ENCODE measurements at places on chromosomes 16 and 17.

DNA sequence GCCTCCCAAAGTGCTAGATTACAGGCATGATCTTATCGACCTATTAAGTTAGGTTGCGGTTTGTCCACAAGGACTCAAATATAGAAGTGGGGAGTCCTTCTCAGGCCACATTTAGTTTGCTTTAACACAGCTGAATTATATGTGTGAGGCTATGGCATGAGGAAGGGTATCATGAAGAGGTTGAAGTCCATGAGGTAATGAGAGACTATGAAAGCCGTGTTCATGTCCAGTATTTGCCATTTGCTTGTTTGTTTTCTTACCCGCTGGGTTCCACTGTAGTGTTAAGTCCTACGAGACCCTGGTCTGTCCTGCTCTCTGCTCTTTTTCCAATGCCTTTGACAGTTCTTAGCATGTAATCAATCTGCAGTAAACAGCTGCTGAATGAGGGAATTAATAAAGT, 1072.4 kb upstream of the EEF2KMT start:
- no peak for DNase-seq

DNA sequence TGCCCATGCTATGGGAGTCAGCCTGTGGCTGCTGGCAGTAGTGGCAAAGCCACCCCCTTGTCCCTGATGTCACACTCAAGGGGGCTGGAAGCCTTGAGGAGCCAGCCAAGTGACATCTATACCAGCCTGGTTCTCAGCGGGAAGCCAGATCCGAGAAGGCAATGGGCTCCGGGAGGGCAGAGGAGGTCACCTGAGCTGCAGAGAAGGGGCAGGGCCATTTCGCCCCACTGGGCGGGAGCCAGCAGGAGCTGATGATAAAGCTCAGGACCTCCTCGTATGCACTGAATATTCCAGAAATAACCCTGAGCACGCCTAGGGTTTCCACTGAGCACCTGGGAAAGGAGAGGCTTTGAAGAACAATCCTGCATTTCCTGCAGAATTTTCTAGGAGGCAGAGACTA, 19.0 kb downstream of the MRPS23 start:
- DNase-seq: no peak

DNA sequence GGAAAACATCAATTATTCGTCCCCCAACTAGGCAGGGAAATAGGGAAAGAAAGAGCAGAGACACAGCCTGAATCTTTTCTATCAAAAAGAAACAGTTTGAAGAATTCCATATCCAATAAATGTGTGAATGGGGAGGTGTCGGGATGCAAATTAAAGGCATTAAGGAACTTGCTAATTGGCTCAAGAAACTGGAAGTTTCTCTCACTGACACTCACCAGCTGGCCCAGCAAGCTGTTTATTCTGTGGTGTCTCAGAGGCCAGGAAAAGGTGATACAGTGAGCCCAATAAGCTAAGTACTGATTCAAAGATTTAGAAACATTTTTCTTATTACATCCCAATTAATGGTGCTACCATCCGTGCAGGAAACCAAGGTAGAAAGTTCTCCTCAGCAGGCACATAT, 104.4 kb upstream of the CLEC3A start:
- no peak for DNase-seq

DNA sequence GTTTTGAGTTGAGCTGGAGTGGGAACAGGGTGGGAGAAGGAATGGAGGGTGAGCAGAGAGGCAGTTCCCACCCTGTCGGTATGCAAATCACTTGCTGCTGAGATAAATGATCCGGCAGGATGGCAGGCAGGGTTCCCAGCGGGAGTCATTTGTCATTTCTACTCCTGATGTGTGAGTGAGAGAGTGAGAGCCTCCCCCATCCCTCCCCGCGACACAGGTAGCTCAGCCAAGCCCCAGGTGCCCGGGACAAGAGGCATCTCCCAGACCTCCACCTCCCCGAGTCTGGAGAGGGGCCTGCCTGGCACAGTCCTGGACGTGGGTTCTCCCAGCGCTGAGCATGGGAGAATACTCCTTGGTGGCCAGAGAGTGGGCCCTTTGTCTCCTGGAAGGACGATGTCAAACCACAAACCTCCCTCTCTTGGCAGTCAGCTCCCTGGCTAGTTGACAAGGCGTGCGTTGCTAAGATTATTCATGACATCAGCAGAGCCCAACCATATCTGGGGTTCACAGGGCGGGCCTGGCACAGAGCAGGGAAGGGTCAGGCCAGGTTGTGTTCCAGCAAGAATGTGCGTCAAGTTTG, 33.7 kb upstream of the TNRC6C start:
- no peak for DNase-seq

GRCh38 chr16:55532227-55532626, 23.4 kb downstream of the LPCAT2 start:
- DNase-seq: no peak

- DNase-seq: no peak
Observed at GRCh38 chr16:70393662-70394061, 45.2 kb downstream of the ST3GAL2 start.

All from MM.1S (cell line).